CD4-positive, alpha-beta T cell treated with Interferon alpha-2 for 1 hour (primary cell): ENCODE measurements at places on chromosomes 7 and 10.

GRCh38 chr10:112960151-112960681, 10.2 kb downstream of the TCF7L2 start:
- no peak for DNase-seq

DNA sequence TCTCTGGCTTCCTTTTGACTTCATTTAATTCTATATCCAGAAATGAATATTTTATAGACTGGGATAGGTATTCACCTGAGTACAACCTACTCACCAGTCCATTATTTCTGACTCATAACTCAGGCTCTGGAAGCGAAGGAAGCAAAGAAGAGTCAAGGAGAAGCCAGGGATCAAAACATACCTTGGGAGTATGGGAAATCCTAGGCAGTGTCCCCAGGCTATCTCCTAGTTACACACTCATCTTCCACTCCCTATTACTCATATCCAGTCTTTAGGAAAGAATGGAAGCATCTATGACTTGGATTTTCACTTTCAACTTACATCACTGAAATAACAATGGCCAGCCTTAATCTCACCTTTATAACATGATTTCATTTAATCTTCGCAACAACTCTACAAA, 40.9 kb upstream of the ELAPOR2 start:
- DNase-seq: no peak

DNA sequence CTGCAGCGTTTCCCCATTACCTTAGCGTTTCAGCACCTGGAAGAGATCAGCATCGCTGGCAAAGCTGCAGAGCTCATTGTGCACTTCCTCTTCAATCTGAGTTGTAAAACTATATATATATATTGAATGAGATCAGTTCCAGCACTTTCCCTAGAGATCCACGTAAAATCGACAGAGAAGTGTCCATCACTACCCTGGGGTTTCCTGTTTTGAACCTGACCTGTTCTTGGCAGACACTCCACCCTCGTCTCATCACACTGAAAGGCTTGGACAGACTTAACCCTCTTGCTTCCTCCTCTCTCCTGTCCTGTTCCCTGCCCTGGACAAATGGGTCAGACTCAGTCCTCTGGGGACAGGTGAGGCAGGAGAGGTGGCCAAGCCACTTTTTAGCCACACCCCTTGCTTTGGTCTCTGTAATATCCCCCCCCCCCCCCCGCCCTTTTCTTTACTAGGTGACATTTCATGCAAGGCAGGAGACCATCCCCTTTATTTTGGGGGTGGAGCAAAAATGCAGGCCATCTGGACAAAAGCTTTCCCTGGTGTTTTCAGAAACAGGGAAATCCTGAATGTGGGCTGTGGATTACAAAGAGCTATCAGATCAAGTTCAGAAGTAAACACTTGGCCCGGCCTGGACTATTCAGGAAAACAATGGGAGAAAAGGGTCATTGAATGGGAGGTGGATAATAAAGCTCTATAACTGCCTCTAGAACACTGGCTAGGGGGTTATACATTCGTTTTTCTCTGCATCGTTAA, 83.7 kb upstream of the KDM7A start:
- DNase-seq: no peak

DNA sequence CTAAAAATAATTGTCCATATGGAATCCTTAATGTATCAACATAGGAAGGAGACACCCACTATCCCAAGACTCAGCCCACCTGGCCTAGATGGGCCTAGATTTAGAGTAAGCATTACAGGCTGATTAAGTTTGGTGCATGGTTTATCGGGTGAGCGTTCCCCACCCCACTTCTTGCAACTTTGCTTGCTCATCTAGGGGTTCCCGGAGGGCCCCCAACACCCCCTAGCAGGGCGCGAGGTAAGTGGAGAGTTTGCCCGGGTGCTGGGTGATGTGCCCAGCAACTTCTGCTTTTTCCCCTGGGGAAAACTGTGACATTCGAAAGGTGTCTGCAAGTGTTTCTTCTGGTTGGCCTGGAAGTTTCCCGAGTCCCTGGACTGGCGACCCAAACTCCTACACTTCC, 31.7 kb downstream of the SKIDA1 start:
- DNase-seq: no peak

DNA sequence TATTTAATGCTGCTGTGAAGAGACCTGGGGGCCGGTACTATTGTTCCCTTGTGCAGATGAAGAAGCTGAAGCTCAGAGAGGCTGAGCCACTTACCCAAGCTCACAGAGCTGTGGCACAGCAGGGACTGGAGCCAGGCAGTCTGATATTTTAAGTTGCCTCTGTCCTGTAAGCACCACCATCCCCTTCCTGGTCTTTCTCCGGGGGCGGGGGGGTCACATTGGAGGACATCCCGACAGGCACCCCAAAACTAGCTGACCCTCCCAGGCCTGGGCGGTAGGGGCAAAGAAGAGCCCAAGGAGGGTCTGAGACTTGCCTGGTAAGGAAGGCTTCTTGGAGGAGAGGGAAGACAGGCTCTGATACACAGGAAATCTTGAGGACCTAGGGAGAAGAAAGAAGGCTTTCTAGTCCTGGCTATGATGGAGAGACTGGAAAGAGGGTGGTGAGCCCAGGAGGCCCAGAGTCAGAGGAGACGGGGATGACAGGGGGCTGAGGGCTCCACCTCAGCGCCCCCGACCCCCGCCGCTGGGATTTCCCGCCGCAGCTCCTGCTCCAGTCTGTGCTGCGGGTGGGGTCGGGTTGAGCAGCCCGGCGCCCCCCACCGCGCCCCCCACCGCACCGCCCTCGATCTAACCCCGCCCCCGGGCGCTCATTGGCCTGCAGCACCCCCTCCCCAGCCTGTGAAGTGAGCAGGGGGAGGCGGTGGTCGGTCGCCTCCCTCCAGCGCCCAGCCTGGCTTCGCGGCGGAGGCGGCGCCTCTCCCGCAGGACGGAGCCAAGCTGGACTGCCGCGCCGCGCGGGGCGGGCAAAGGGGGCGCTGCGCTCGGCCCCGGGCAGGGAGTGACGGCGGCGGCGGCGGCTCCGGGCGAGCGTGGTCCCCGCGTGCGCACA, at the start of gene ADCYAP1R1:
ADCYAP1R1 (plus strand) TSS at position 711 of the 889 bp plus-strand sequence. CDS start 10,957 bp downstream, outside the sequence.
- no peak for DNase-seq

GRCh38 chr10:58546137-58546536, 33.5 kb downstream of the BICC1 start:
- DNase-seq: no peak
